ENCODE measurements at places on chromosomes 4 and X.
A peak's percentile ranks its signal among the peaks of the same experiment; 100 is the strongest.

DNA sequence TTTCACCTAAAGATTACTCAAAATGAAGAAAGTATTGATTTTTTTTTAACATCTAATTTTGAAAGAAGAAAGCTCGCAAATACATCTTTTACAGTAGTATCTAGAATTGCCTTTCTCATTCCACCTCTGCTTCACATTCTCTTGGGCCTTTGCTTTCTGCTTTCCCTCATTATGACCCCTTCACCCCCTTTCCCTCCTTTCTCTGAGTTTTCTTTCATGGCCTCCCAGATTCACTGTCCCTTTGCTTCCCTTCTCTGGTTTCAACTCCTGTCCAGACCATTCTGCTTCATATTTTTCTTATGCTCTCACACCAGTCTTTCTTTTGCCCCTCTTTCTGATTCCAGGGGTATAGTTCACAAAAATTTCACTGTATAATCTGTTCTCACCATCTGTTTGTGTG lies 29.0 kb downstream of the ADH5 start:
- DNase-seq = no peak

- no peak for DNase-seq
These were observed 137.3 kb upstream of the ANXA10 start for GRCh38 chr4:167955006-167955405.

GRCh38 chrX:130869239-130869638 lies 33.8 kb downstream of the ENOX2 start:
- peak; percentile 12 for DNase-seq

DNA sequence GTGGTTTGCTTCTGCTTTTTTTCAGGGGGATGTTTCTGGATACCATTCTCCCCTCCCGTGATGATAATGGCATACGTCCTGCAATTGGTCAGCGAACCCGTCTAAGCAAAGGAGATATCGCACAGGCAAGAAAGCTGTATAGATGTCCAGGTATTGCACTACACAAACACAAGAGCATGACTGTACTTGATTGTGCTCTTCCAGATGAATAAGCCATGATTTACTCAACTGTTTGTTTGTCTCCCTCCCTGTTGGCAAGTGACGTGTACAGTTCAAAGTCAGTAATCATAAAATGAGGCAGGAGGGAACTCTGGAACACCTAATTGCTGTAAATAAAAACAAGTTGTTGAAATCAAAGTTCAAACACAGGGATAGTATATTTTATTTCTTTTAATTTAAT lies 141.4 kb downstream of the TLL1 start:
- DNase-seq = peak; percentile 5

- no peak for DNase-seq
These were observed 143.2 kb downstream of the KIT start for GRCh38 chr4:54800831-54801530.

- no peak for DNase-seq
These were observed 285.9 kb downstream of the GBA3 start for GRCh38 chr4:22978656-22979055.

- DNase-seq = peak; percentile 18
These were observed 7.5 kb downstream of the YY2 start for GRCh38 chrX:21863241-21863640.

DNA sequence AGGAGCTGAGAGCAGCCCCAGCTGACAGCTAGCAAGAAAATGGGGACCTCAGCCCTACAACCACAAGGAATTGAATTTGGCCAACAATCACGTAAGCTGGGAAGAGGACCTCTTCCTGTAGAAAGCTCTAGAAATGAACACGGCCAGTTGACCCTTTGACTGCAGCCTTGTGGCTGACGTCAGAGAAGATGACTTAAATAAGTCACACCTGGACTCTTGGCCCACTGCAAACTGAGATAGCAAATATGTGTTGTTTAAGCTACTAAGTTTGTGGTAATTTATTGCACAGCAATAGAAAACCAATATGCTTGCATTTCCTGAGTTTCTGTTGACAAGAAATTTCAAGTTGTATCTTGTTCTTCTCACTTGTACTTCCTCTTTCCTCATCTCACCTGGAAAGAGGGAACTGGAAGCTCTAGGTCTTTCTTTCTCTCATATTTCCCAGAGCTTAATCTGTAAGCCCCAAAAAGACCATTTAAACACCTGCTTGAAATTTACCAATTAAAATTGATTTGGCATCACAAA lies 18.8 kb downstream of the PRKG2 start:
- DNase-seq = no peak

DNA sequence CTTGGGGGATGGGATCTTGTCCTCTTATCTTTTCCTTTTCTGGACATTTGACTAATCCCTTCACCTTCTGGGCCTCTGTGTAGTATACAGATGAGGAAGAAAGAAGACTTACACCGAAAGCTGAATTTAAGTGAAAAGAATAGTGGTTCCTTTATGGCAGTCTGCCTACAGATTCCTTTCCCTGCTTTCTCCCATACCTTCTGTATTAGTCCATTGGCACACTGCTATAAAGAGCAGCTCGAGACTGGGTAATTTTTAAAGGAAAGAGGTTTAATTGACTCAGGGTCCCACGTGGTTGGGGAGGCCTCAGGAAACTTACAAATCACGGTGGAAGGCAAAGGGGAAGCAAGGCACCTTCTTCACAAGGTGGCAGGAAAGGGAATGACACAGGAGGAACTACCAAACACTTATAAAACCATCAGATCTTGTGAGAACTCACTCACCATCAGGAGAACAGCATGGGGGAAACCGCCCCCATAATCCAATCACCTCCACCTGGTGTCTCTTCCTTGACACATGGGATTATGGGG lies 34.0 kb upstream of the CD38 start:
- no peak for DNase-seq

GRCh38 chr4:109290918-109291317 lies 11.5 kb downstream of the COL25A1 start:
- no peak for DNase-seq

DNA sequence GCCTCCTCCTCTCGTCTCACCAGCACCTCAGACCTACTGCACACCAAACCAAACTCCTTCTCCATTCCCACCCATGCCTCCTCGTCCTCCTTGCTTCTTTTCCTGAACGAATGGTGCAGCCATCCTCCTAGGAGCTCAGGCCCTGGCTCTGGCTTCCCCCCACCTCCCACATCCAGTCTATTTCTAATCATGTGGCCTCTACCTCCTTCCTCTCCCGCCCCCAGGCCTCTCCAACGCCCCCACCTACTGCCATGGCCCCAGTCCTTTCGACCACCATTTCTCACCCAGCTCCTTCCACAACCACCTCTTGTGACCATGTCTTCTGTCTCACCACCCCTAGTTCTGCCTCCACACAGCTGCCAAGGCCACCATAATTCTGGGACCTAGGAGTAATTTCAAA lies 127.1 kb downstream of the PJA1 start:
- DNase-seq = no peak

Data from HCEC 1CT (cell line).